ENCODE measurements at places on chromosomes 12 and 14. TPM values are rescaled to one million over a fixed set of nuclear protein-coding genes. Genes with fewer than 3 reads are reported as not detected.

HNF1A gene
- total RNA-seq: not detected

PRPH gene
- total RNA-seq: not detected

PTPRO gene
- 6.5 TPM for total RNA-seq

GRCh38 chr12:32031109-32031508 is 71.9 kb downstream of the RESF1 start:
- DNase-seq: no peak

DNA sequence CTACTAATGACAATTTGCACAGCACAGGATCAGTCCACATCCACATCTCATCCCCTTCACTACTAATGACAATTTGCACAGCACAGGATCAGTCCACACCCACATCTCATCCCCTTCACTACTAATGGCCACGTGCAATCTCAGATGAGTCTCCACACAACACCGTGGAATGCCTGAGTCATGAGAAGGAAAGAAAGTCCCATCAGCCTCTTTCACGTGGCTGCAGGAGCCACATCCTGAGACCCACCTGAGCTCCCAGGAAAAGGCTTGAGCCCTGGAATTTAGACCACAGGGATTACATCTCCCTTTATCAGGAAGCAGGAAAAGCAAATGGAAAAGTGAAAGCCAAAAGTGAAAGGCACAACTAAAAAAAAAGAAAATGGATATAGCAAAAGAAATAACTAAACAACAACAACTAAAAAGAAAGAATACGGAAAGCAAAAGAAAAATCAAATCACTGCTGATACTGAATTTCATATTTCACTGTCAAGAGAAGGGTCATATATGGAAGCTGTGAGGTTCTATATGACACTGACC is 1300.5 kb downstream of the TMEM121 start:
- no peak for DNase-seq

SLC25A47 gene
- total RNA-seq: not detected

- no peak for DNase-seq
Observed at GRCh38 chr14:67528276-67528675, 4.8 kb upstream of the PLEKHH1 start.

SMARCC2 gene
- 199 TPM for total RNA-seq

- peak; percentile 62 for DNase-seq
Observed at GRCh38 chr12:12561371-12562015, 1.2 kb downstream of the DUSP16 start.

DNA sequence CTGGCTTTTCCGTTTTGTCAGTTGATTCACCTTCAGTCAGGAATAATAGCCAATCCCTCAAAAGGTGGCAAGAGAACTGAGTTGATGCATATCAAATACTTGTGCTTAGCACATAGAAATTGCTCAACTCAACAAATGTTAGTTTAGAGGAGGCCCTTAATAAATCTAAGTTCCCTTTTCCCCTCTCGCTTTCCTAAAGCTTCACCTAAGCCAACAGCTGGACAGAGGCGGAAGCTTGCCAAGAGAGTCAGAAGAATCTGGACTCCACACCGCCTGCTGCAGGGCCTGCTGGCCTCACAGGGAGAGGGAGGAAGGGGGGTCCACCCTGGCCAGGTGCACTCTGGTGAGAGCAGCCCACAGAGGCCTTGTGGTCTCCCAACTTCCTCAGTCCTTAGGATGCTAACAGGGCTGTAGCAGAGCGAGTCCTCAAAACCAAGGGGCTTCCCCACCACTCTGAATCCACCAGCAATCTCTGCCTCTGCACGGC is 213.1 kb downstream of the CHST11 start:
- DNase-seq: peak; percentile 57

- no peak for DNase-seq
Observed at GRCh38 chr12:66971816-66972215, 292.9 kb upstream of the GRIP1 start.

RAD9B gene
- total RNA-seq: 1.1 TPM

DNA sequence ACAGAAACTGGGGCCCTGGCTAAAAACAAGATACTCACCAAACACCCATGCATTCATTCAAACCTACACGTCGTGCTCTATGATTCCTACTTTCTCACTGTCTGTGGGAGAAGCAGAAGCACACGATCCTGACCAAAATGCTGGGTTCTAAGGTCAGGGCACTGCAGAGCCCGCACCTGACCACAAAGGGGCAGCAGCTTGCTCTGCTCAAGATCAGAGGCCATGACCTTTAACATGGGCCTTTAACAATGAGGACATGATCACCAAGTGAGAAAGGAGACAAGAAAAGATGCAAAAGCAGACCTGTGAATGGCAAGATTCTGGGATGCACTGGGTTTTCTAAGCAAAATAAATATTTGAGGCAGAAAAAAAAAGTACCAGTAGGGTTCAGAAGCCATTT is 40.1 kb upstream of the VPS33A start:
- DNase-seq: no peak

DNA sequence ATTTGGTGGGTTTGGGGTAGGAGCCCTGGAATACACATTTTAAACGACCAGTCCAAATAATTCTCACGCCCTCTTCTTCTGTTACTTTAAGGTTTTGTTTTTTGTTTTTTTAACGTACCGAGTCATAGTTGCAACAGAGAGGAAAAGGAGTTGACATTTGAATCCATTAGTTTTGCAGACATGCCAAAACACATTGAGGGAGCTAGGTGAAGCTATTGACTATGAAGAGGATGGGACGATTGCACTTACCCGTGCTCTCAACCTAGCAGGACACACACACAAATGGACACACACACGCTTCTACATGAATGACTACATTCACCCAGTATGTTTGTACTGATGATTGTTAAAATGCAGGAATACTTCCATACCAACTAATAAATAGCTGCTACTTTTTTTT is 54.3 kb upstream of the CIT start:
- DNase-seq: no peak

DNA sequence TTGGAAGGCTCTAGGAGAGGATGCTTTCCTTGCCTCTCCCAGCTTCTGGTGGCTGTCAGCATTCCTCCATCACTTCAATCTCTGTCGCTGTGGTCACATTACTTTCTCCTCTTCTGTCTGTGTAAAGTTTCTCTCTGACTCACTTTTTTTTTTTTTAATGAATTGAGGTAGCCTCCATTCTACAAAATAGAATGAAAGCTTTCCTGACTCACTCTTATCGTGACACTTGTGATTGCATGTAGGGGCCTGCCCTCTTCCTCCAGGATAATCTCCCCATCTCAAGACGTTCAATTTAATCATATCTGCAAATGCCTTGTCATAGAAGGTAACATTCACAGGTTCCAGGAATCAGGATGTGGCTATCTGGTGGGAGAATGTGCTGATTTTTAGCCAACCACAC is 153.5 kb upstream of the HMGA2 start:
- no peak for DNase-seq

- no peak for DNase-seq
Observed at GRCh38 chr12:107057071-107057834, 36.1 kb downstream of the CRY1 start.

GRCh38 chr12:132066345-132066685 is 77.8 kb downstream of the DDX51 start:
- peak; percentile 24 for DNase-seq

DNA sequence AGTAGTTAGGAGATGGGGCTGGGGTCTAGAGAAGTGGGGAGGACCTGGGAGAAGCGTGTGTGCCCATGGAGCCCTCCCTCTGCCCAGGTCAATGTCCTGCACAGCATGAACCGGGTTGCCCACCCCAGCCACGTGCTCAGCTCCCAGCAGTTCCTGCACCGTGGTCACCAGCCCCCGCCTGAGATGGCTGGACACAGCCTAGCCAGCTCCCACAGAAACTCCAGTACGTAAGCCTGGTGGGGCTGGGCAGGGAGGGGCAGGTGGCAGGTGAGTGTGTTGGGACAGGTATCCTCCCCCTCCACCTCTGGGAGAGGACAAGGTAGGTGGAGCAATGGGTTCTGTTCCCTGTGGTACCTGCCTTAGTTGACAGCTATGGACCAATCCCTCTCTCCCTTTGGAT is 20.7 kb downstream of the CLSTN3 start:
- no peak for DNase-seq

CMA1 gene
- not detected for total RNA-seq

SPTB gene
- total RNA-seq: 0.09 TPM

DNA sequence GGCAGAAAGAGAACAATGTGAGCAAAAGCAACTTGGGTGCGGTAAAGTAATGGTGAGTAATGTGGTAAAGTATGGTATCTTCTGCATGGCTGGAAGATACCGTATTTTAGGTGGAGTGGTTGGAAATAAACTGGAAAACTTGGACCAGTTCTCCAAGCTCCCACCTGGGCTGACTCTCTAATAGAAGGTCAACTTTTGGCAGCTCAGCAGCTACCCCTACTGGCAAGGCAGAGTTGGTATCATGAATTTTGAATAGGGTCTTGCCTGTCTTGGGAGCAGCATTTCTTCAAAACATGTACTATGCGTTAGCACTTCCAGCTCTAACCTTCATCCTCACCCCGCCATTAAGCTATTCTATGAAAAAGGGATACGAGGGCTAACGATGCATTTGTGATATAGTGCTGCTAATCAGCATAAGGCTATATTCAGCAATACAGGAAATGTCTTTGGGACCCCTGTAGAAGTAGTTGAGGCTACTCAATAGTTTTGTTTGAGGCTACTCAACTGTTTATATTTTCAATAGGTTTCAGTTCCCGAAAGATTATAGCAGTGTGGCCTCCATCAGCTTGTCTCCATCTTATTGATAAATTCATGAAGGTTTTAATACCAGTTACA is 276.3 kb upstream of the FAR2 start:
- no peak for DNase-seq

ZFYVE21 gene
- 17.4 TPM for total RNA-seq

STYK1 gene
- not detected for total RNA-seq

DNA sequence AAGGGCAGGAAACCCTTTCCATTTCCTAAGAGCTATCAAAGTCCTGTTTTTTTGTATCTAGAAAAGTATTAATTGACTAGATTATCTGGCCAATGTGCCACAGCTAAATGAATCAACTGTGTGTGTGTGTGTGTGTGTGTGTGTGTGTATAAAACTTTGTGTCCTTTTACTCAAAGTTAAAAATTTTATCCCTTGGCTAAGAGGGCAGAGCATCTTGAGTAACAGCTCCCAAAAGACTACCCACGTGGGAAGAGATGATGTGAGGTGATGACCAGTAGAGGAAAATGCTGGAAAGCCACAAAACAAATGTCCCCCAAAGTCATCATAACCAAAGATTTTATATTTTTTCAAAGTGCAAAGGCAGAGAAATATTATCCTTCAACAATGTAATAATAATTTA is 90.3 kb downstream of the FAR2 start:
- DNase-seq: no peak

- DNase-seq: no peak
Observed at GRCh38 chr14:20612403-20612802, 21.2 kb upstream of the RNASE12 start.

RAB21 gene
- total RNA-seq: 73.6 TPM

TMEM253 gene
- total RNA-seq: not detected

- no peak for DNase-seq
Observed at GRCh38 chr14:62138593-62138992, 376.4 kb downstream of the SNAPC1 start.

CSRNP2 gene
- 34.1 TPM for total RNA-seq

- DNase-seq: no peak
Observed at GRCh38 chr14:86243158-86243557, 713.2 kb downstream of the FLRT2 start.

SMIM41 gene
- not detected for total RNA-seq

TPPP2 gene
- total RNA-seq: not detected

CISTR gene
- not detected for total RNA-seq

RIPK3 gene
- total RNA-seq: 63.5 TPM

- no peak for DNase-seq
Observed at GRCh38 chr12:25806271-25806670, 152.2 kb upstream of the RASSF8 start.

DNA sequence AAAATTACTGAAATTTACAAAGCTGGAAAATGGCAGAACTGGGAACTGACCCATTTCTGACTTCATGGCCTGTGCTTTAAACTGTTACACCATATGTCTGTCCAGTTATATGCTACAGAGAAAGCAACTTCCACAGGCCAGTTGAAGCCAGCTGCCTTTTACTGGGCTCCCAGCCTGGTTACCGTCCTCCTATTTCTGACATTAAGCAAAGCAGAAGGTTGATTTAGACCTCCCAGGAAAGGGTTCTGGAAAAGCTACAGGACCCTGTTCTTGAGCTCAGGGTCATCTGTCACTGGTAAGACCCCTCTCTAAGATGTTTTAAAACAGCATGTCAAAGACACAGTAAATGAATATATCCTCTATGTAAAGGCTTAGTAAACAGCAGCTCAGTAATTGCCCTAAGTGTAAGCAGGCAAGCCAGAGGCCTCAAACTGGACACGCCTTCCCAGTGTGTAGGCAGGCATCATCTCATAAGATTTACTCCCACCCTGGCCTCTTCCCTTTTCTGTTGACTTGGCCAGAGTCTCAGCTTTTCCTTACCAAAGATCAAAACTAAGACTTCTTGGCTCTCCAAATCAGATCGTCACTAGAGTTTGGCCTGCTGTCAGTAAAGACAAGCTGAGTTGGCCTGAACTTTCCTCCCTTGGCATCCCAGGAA is 55.4 kb upstream of the RNU6-8 start:
- DNase-seq: no peak

DNA sequence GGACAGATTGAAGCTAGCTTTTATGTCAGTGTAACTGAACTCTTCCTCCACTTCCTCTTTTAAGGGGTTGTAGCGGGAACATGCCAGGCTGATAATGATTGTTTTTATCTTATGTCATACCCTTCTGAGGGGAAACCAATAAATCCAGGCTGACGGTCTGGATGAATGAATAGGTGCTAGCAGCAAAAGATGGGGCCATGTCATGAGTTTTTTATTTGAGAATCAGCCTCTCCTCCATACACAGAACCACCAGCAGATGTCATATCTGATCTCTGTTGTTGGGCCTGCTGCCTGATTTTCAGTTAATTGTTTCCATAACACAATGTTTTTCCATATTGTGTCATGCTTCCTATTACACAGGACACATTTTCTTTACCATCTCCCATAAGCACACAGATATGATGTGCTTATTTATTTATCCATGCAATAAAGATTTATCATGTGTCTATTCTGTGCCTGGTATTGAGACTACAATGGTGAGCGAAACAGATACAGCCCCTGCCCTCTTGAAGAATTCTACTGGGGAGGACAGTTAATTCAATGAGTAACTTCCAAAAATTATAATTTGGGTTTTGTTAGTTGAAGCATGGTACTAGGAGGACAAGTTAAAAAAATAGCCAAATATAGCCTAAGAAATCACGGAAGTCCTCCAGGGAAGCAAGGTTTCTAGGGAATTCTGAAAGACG is 33.6 kb upstream of the CRY1 start:
- peak; percentile 8 for DNase-seq
